CD4-positive, alpha-beta T cell treated with Interleukin-12 subunit alpha and Interleukin-12 subunit beta, for 1 hour (primary cell): ENCODE measurements at places on chromosomes 7 and 10.

DNA sequence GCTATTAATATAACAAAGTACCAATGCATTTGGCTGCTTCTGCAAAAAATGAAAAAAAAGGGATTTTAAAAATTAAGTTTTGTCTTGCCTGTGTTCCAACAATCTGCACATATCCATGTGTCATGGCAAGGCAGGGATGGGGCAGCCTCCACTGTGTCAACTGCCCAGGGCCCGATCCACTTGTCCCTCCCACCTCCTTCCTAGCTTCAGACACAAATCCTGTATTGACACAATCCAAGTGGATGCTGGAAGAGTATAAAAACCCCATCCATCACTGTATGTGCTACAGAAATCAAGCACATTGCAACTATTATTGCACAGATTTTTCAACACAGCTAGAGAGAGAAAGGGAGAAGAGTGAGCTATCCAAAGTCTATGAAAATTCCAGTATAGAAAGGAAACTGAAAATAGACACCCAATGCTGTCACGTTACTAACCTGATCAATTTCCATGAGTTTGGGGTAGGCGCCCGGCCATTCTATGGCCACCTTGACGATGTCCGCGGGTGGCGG lies 106.4 kb downstream of the ELMO1 start:
- DNase-seq = no peak

DNA sequence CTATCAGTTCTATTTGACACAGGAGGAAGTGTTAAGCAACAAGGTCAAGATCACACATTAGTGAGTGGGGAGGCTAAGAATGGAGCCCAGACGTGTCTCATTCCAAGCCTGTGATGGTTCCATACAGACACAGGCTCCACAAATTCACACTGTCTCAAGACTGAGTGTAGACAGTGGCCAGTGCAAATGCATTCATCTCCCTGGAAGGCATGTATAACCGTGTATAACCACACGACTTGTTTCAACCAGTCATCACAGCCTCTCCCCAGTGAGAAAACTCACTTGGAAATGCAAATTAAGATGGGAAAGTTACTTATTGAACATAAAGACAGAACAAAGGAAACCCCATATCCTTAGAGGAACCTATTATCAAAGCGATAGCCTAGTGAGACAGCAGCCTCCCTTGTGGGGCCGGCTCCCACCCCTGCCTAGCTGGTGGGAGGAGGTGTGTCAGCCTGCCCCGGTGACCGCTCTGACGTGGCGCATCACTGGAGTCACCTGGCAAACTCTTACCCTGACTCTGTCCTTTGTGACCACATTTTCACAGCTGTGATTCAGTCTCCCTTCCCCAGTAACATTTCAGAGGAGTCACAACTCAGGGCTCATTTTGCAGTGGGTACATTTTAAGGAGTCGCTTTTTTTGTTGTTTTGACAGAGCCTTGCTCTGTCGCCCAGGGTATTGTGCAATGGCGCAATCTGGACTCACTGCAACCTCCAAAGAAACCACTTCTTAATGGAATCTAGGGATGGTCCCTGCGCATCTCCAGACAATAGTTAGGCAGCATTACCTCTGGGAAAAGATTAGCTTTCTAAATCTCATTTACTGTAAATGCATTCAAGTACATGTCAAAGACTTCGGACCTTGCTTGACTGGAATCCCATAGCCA lies 126.6 kb upstream of the PARD3 start:
- no peak for DNase-seq

DNA sequence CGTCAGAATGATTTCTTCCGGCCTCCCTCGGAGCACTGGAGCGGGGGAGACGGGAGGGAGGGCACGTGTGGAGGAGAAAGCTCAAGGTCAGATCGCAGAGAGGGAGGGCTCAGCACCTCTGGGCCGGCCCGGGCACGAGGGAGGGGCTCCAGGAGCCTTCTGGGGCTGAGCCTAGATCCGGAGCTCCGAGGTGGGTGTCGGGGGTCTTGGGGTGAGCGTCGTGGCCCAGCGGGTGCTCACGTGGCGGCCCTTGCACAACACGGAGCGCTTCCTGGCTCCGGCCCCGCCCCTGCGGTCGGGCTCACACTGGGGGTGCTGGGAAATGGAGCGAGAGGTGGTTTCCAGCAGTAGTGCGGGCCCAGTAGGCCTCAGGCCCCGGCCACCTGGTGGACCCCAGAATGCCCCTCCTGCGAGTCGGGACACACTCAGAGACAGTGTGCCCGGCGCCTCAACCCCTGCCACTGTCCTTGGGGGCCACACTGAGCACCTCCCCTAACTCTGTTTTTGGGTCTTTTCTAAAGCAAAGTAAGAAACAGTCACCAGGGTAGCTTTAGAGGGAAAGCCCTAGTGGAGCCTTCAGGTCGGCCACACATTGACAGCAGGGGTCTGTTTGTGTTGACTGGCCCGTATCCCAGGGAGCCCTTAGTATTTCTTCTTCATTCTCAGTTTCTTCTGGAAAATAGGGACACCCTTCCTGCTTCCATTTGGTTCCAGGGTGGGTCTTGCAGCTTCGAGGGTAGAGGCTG lies 798 bp downstream of the PPIF start:
- peak; percentile 82 for DNase-seq

GRCh38 chr10:52454491-52454890 lies 140.4 kb downstream of the DKK1 start:
- no peak for DNase-seq
